OCI-LY7 (cell line): ENCODE measurements at places on chromosomes 7 and 10.

DNA sequence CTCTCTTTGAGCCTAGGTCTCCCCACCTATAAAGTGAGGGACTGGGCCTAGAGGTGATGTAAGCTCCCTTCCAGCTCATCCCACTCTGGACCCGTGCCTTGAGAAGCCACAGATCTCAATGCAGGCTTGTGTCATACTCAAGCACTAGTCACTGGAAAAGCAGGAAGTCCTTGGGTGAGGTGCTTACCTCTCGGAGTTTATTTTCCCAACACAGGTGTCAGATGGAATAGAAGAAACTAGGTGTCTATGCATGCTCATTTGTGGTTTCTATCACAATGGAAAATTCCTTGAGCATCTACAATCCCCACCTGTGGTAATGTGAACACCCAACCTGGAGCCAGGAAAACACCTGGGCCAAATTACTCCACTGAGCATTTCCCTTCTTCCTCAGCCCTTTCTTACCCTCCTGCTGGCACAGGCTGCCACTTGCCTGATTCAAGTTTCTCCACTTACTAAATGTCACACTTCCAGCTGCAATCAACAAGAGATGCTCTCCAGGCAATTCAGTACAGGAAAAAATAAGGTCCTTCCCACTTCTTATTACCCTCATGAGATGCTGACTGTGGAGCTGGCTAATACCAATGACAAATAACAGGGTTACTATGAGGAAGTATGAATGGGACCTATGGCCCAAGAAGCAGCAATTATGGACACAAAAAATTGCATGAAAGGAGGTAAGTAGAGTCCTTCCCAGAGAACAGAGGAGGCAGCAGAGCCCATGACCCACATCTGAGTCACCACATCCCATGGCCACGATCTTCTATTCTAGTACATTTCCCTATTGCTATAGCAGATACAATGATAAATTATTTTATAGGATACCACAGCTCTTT lies 13.1 kb downstream of the LSM5 start:
- no peak for DNase-seq

- no peak for DNase-seq
Measured at GRCh38 chr10:716821-717220, 27.4 kb upstream of the DIP2C start.

DNA sequence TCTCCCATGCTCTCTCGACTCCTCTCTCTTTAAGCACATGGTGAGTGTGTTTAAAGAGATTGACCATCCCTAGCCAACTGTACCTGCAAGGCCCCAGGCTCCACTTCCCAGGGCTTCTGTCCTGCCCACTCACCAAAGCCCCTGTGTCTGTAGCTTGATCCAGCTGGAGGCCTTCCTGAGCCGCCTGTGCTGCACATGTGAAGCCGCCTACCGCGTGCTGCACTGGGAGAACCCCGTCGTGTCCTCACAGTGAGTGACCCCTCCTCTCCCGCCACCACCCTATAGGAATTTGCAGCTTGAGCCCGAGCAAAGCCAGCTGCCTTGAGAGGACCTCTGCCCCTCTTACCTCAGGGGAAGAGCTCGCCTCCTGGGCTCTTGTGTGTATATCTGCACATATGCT lies 11.2 kb downstream of the ZFYVE27 start:
- DNase-seq = no peak

- DNase-seq = no peak
Measured at GRCh38 chr10:133024704-133025557, 62.8 kb upstream of the ADGRA1 start.

DNA sequence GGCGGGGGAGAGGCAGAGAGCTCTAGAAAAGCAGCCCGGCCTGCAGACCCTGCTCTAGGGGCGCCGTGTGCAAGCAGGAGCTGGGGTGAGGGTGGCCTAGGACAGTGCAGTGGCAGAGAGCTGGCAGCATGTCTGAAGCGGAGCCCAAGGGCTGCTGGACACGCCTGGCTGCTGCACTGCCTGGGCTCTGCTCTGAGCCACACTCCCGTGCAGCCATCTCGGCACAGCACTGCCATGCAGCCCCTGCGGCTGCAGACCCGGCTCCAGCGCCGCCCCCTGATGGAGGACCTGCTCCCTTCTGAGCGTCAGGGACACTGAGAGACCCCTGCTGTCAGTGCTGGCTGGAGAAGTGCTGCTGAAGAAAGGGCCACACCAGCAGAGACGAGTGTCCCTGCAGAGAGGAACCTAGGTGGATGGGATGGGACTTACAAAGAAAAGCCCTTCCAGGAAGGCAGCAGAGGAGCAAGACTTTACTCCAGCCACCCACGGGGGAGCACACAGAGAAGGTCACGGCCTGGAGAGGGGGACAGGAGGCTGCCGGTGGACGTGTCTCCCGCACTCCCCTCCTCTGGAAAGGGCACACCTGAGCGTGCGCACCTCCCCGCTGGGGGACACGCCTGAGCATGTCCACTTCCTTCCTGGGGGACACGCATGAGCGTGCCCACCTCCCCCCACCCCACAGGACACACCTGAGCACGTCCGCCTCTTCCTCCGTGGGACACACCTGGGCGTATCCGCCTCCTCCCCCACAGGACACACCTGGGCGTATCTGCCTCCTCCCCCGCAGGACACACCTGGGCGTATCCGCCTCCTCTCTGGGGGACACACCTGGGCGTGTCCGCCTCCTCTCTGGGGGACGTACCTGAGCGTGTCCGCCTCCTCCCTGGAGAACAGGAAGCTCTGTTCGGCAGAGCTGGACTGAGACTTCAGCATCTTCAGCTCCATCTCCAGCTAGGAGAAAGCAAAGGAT lies 252.9 kb downstream of the MAD1L1 start:
- peak; percentile 86 for DNase-seq

DNA sequence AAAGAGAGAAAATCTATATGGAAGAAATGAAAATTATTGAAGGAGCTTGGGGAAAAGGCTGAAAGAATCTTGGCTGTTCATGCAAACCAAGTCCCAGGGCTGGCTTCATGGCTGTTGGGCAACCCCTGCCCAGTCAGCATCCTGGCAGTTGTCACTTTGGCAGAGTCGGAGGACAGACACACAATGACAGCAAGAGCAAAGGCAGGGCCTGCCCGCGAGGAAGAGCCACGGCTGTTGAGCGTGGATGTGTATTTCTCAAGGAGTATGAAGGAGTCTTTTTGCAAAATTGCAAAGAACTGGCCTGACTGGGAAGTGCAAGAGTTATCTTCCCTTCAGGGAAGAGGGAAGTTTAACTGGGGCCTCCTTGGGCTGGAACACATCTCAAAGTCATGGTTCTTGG lies 11.7 kb downstream of the PTPRE start:
- no peak for DNase-seq

DNA sequence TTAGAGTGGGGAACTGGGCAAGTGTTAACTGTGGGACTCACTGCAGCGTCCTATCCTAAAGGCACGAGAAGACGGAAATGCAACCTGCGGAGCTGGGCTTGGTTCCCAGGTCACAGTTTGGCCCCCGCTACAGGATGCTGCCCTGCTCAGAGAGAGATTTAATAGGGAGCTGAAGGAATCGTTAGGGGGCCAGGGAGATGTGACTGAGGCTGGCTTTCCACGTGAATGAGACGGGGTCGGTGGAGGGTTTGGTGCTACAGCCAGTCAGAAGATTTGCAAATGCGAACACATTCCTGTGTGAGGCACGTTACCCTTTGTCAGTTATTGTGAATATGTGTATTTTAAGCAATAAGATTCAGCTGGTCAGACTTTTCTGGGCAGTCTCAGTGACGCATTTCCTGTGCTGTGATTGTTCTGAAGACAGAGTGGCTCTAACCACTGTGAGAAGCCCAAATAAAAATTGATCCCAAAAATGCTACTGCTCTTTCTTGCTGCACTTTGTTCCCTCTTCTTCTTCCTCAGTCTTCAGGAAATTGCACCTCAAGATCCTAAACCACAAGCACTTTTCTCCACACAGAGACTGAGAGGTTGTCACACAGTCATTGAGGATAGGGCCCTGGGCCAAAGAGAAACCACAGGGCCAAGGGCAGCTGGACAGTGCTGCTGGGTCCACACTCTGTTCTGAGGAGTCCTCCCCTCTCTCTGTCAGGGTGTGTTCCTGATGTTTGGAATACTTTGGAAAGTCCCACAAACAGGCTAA lies 21.2 kb downstream of the CYP17A1 start:
- DNase-seq = peak; percentile 54

DNA sequence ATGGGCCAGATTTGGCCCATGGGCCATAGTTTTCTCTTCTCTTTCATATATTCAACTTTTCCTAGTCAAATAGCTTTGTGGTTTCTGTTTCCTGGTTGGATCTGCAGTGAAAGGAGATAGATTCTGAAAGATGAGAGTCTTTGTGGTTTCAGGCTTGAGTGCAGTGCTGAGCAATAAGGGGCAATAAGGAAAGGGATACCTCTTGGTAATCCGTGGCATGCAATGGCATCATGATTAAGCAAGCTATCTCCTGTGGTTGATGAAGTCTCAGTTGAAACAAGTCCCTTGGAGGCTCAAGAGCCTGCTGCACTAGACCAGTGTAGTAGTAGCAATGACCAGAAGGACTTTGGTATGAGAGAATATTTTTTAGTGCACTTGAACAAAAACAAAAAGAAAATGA lies 187.7 kb upstream of the CNTNAP2 start:
- DNase-seq = no peak

DNA sequence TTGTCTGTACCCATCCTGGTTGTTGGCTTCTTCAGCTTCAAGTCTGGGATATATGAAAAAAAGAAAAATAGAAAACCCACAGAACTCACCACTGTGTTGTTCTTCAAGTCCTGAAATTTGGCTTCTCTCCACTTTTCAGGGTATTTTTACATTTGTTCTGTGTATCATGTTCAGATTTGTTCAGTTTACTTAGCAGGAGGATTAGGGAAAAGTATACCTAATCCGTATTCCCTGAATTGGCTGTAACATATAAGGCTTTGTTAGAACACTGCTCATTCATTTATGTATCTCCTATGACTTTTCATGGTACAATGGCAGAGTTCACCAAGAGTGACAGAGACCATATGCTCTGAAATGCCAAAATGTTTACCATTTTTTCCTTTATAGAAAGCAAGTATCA lies 146.9 kb downstream of the PTN start:
- no peak for DNase-seq

GRCh38 chr10:130218936-130219335 lies 82.7 kb downstream of the GLRX3 start:
- no peak for DNase-seq

DNA sequence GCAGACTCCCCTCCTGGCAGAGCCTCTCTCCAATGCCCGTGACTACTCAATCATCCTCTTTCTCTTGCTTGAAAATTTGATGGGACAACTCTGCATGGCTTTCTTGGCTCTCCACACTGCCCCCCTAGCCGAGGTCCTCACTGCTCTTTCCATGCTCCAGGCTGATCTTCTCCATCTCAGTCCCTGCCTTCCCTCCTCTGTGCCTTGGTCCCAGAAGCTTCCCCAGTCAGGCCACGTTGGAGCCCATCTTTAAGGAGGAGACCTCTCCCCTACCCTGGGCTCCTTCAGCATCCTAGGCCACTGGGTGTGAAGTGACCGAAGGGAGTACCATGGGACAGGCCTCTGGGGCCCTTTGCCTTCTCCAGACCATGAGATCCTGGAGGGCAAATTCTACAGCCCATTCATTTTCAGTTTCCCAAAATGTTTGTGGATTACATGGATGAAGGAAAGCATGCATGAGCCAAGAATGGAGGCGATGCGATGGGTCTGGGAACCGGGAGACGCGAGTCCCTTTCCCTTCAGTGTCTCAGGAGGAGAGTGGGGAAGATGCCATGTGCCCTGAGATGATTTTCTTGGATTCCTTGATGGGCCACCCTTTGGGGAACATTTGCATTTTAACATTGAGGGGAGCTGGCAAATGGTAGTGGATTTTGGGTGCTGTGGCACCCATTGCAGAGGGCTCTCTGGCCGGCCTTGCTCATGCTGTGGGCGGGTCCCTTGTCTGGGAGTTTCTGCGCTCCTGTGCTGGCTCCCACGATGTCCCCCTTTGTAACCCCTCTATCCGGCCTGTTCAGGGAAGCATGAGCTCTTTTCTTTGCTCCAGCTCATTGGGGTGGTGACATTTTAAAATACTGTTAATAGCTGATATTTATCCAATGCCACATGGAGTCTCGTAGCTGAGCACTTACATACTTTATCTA lies 376.6 kb downstream of the RPS24 start:
- no peak for DNase-seq

GRCh38 chr7:2214636-2215035 lies 18.1 kb downstream of the MAD1L1 start:
- no peak for DNase-seq

GRCh38 chr7:96287132-96287531 lies 34.8 kb downstream of the SLC25A13 start:
- no peak for DNase-seq

DNA sequence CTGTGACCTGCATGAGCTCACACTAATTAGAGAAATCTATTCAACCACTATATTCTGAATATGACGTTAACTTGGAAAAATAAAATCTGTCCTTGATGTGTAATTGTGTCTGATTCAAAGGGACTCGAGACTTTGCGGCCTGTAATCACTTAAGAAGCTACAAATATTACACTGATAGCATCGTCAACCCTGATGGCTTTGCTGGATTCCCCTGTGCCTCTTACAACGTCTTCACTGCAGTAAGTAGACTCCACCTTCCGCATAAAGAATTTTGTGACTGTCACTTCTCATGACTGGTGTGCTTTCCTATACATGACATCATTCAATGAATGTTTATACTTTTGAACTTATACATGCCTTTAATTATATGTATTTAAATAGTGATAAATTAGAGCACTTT lies 10.1 kb downstream of the PNLIP start:
- DNase-seq = no peak

DNA sequence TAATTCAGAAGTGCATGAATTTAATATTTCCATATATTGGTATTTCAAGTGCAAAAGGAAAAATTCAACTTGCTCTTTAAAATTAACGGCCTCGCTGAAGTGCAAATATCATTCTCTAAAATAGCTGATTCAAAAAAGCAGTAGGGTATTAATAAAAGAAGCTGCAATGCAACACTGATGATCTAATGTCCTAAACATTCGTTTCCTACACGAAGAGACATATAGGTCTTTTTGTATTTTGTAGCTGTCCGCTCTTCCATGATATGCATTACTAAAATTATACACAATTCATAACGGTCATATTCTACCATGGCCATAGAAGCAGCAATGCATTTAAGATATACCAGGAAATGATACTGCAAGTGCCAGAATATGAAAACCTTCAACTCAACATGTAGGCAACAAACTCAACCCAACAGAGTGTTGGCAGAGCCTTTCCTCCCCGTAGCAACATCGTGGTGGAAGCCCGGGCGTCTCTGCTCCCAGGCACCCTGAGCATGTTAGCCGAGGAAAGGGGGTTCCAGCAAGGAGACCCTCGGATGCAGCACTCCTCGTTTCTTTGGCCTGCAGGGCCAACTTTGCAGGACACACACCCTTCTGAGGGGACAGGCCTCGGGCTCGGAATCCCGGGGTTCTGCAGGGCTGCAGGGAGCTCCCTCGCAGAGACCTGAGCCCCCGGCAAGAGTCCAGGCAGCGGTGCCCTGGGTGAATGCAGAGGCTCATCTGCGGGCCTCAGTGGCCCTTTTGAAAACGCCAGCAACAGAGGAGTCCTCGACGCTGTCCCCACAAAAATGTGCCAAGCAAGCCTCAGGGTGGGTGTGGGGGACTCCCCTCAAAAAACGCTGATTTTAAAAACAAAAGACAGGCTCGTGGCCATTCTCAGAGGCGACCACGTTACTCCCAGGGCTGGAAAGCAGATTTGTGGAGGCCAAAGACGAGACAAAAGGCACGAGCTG lies 1.6 kb downstream of the FAM171A1 start:
- DNase-seq = no peak
